ENCODE measurements at places on chromosomes 5 and 9. TPM values are rescaled to one million over a fixed set of nuclear protein-coding genes. Genes with fewer than 3 reads are reported as not detected.

The CCL28 gene
- total RNA-seq = 24.8 TPM

- no peak for DNase-seq
Measured at GRCh38 chr5:97022898-97023297, 87.0 kb downstream of the LNPEP start.

The KIF24 gene
- 0.19 TPM for total RNA-seq

The ACTBL2 gene
- not detected for total RNA-seq

DNA sequence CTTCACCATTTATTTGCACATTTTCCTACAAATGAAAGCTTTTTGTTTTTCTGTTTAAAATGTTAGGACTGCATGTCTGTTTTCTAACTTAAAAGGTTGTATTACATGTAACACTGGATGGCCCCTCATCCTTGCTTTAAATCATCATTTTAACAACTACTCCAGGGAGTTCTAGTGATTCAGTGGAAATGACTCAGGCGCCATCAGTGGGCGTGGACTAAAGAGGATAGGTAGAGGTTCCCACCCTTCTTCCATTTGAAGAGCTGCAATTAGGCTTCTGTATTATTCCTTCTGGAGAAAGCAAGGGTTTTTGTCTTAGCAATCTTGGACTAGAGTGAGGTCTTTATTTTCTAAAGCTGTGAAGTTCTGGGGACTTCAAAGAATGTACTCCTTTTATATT lies 213.7 kb downstream of the TMEM38B start:
- DNase-seq = no peak

The GLT6D1 gene
- total RNA-seq = not detected

The ZNF483 gene
- 18.5 TPM for total RNA-seq

DNA sequence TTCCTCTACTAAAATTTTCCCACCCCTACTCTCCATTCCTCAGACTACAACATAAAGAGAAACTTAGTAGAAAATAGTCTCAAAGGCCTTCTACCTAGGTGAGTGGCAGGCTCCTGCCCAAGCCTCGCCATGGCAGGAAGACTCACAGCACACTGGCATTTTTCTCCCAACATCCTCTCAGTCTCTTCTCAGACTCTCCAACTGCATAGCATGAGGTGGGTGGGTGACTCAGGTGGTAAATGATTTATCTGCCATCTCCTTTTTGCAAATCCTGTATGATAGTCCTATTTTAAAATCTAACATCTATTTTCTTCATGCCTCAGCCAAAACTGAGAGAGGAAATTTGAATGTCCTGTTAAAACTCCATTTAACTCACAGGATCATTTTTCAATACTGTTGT lies 33.5 kb upstream of the GRIA1 start:
- DNase-seq = no peak

GRCh38 chr9:135602789-135603481 lies 36.4 kb downstream of the GLT6D1 start:
- DNase-seq = peak; percentile 40

The PDE8B gene
- 0.52 TPM for total RNA-seq

DNA sequence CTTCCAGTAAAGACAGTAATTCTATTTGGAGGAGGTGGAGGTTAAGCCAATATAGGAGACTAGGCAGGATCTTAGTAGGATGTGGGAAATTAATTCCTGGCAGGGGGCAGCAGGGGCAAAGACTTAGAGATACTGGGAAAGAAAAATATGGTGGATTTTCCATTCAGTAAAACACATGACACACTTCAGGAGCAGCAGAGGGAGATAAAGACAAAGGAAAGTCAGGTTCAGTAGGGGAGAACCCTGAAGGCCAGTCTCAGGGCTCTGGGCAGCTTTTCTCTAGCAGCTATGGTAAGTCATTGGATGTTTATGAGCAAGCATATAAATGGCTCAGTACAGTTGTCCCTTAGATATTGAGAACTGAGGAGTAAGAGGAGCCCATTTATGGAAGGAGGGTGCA lies 105.5 kb downstream of the PJA2 start:
- no peak for DNase-seq

The FOXD4L3 gene
- total RNA-seq = 0.25 TPM

- no peak for DNase-seq
Measured at GRCh38 chr9:69822116-69822750, 1.6 kb downstream of the CFAP95 start.

The HMMR gene
- total RNA-seq = 0.47 TPM

GRCh38 chr5:132389585-132390286 lies 20.2 kb downstream of the SLC22A5 start:
- DNase-seq = no peak

- no peak for DNase-seq
Measured at GRCh38 chr5:16855485-16855884, 80.6 kb downstream of the MYO10 start.

- no peak for DNase-seq
Measured at GRCh38 chr5:174718880-174719610, 5.3 kb upstream of the MSX2 start.

GRCh38 chr5:52810426-52810825 lies 22.7 kb downstream of the ITGA1 start:
- no peak for DNase-seq

DNA sequence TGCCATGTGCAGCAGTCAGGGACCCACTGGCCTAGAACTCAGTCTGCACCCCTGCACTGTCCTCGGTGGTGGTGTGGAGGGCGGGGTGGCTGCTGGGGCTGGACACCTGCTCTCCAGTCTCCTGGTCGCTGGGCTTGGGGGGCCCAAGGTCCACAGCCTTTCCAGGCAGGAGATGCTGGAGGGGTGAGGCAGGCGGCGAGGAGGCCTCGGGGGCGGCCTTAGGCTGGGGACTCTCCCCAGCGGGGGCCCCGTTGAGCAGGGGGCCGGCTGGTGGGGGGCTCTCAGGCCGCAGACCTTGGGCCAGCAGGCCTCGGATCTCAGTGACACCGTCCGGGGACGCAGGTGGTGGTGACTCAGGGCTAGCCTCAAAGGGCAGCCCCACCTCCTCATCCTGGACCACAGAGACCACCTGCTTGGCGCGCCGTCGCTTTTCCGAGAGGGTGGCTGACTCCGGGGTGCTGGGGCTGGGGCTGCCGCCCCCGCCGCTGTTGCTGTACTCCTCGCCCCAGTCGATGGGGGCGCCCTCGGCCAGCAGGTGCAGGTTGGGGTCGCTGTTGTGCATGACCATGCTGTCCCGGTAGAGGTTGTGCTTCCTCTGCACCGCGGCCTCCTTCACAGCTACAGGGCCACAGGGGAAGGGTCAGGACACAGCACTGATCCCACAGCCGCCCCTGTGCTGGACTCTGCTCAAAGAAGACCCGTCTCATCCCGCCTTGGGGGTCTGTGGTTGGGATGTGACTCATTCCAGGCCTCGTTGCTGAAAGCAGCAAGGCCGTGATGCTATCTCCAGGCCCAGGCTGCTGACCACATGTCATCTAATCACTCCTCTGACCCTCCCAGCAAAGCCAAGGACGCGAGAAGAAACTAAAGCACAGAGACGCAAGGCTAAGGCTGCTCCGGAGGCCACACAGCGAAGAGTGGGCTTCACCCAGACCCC lies 55.8 kb downstream of the LRSAM1 start:
- DNase-seq = no peak

- DNase-seq = no peak
Measured at GRCh38 chr9:89420397-89421178, 77.3 kb downstream of the SEMA4D start.

GRCh38 chr5:175709276-175709781 lies 51.5 kb downstream of the HRH2 start:
- DNase-seq = no peak

The ROR2 gene
- total RNA-seq = not detected

DNA sequence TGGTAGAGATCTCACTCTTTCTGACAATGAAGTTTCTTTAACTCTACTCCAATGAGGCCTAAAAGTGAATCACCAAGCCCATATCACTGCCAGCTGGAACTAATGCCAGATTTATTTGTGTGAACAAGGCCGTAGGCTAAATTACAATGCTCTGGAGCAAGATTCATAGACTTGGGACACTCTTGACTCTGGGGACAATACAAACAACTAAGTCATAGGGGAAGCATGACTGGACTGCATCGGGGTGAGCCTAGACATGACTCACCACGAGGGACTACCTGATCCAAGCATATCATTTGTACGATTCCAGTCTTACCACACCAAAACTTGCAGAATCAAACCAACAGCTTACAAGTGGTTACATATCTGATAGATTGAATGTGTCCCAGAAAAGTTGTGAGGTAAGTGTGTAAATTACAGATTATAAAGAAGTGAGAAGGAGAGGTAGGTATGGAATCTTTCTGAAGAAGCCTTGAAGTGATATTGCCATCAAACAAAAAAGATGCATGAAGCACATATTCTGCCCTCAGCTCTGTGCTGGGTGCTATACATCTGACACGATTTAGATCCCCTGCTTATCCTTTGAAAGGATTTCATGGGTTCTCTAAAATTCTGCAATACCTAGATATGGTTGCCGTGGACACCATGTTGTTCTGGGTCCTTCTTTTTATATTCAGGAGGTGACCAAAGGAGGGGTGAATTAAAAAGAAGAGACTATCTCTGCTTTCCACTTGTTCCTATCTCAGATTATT lies 199.3 kb upstream of the PDE4D start:
- DNase-seq = no peak

DNA sequence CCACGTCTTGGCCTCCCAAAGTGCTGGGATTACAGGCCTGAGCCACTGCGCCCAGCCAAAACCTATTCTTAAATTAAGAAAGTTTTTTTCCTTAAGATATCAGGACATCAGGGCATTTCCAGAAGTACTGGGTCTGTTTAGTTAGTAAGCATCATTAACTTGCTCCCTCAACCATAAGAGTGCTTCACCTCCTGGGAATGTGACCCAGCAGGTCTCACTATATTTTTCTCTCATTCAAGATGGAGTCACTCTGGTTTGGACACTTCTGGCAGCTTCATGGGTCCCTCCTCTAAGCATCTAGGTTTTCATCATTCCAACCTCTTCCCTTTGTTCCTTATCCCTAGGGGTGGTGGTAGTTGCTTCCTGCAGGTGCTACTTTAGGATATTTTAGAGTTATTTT lies 10.3 kb upstream of the BRD3OS start:
- no peak for DNase-seq

GRCh38 chr9:133657120-133657661 lies 21.0 kb downstream of the DBH start:
- no peak for DNase-seq

DNA sequence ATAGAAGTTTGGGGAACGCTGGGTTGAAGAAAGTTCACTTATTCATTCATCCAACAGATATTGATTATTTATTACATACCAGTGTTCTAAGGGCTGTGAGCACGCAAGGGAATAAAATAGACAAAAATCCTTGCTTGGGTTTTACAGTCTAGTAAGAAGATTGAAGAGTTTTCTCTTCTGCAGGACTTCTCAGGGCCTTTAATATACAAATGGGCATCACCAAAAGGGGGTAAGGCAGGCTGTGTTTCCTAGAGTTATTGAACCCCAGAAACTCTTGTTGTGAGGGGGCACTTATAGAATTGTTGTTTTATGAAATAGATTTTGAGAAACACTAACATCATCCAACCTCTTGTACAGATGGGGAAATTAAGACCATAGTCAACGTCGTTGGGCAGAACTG lies 198.5 kb upstream of the ZNF618 start:
- DNase-seq = no peak

- no peak for DNase-seq
Measured at GRCh38 chr5:138978080-138978479, 102.9 kb upstream of the LRRTM2 start.

The DIRAS2 gene
- total RNA-seq = not detected

The RASEF gene
- not detected for total RNA-seq

DNA sequence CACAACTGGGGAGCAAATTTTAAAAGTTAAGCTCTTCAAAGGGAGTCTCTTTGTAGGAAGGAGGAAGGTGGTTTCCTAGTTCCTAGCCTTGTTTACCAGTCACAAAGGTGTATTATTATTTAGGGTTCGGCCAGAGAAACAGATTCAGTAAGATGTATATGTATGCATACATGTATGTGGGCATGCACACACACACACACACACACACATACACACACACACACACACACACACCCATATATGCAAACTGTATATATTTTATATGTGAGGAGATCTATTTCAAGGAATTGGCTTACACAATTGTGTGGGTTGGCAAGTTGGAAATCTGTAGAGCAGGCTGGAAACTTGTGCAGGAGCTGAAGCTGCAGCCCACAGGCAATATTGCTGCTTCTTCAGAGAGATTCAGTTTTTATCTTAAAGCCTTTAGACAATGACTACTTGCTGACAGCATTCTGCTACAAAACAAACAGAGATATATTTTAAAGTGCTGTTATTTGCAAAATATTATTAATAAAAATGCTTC lies 75.3 kb upstream of the DNAH5 start:
- no peak for DNase-seq

DNA sequence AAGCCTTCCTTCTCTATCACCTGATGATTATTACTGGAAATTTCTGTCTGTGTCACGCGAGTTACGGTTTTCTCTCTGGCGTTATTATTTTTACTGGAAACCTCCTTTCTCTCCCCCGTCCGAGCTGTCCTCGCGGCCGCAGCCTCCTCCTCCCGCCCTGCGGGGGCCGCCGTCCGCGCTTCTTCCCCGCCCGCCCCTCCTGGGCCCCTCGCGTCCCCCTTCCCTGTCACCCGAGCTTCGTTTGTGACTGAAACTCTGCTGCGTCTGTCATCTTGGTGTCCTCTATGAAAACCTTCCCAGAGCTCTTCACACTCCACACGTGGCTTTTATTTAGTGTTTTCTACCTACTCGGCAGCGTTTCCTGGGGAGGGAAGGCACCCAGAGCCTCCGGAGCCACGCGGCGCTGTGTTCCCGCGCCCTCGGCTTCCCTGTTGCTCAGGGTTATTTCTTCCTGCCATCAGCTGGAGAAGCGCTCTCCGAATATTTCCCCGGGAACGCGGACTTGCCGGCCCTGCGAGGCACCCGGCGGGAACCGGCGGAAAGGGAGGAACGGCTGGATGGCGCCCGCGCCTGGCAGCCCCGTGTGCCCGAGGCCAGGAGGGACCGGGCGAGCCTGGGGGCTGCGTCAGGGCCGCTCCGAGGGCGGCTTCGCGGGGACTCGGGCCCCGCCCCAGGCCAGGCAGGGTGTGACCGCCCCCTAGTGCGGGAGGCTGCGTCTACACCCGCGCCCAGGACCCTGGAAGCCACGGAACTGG lies 33.9 kb downstream of the TRIP13 start:
- DNase-seq = peak; percentile 28

The MYMK gene
- total RNA-seq = not detected

DNA sequence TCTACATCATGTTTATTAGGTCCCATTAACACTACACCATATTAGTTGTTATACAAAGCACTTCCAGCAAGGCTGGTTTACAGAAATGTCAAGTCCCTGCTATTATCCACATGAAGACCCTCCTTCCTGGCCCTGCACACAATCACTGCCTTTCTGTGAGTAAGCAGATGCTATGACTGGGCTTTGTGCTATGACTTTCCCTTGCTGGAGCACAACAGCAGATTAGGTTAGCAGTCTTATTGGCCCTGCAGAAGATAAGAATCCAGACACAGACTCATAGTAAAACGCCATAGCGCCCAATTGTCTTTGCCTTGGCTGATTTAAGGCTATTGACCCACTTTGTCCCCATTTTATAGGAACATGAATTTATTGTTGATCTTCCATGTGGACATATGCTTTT lies 228.9 kb upstream of the ACTBL2 start:
- no peak for DNase-seq

GRCh38 chr9:112179816-112180215 lies 4.7 kb upstream of the SUSD1 start:
- no peak for DNase-seq

Data from naive thymus-derived CD8-positive, alpha-beta T cell (primary cell).